ENCODE measurements at places on chromosomes 5 and 9. TPM values are rescaled to one million over a fixed set of nuclear protein-coding genes. Genes with fewer than 3 reads are reported as not detected.

GRCh38 chr9:3040761-3041160 is 196.9 kb upstream of the PUM3 start:
- H3K27ac ChIP-seq = no peak overlapping the region
- H3K27me3 ChIP-seq = no peaks in the 10 kb centered on the region
- H3K36me3 ChIP-seq = no peaks in the 10 kb centered on the region
- H3K4me3 ChIP-seq = no peak overlapping the region

- DNase-seq = no peak
- H3K36me3 ChIP-seq = no peaks in the 10 kb centered on the region
- peaks cover 21% of the 10 kb centered on the region for H3K4me1 ChIP-seq
- H3K4me3 ChIP-seq = no peak overlapping the region
Observed at GRCh38 chr9:292915-293314, 78.2 kb downstream of the DOCK8 start.

DNA sequence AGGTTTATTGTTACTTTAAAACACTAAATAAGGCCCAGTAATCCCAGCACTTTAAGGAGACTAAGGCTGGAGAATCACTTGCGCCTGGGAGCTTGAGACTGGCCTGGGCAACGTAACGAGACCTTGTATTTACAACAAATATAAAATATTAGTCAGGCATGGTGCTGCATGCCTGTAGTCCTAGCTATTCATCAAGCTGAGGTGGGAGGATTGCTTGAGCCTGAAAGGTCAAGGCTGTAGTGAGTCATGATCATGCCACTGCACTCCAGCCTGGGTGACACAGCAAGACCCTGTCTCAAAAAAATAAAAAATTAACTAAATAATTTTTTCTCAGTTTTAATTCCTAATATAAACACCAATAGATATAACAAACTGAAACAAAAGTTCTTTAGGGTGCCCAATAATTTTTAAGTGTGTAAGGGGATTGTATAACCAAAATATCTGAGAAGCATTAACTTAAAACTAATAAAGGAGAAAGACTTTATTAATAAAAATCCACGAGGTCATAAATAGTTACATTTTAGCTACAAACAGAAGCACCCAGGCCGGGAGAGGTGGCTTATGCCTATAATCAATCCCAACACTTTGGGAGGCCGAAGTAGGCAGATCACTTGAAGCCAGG is 32.7 kb downstream of the FAM13B start:
- H3K36me3 ChIP-seq = no peaks in the 10 kb centered on the region
- H3K27ac ChIP-seq = no peak overlapping the region
- H3K4me3 ChIP-seq = no peak overlapping the region
- no peak for DNase-seq

ALDOB gene
- not detected for total RNA-seq

- H3K27ac ChIP-seq = no peak overlapping the region
- no peak overlapping the region for H3K4me3 ChIP-seq
- no peaks in the 10 kb centered on the region for H3K36me3 ChIP-seq
- no peaks in the 10 kb centered on the region for H3K27me3 ChIP-seq
Observed at GRCh38 chr5:89276566-89277305, 393.8 kb upstream of the MEF2C start.

F2RL1 gene
- 50.0 TPM for total RNA-seq

GRCh38 chr5:65014769-65015168 is 246.0 kb downstream of the CWC27 start:
- no peak for DNase-seq
- no peaks in the 10 kb centered on the region for H3K27me3 ChIP-seq
- H3K27ac ChIP-seq = no peak overlapping the region
- no peaks in the 10 kb centered on the region for H3K36me3 ChIP-seq
- H3K4me1 ChIP-seq = no peaks in the 10 kb centered on the region

TAS2R1 gene
- total RNA-seq = 0.82 TPM

SLC25A2 gene
- total RNA-seq = 0.67 TPM

ASPN gene
- not detected for total RNA-seq

- H3K4me1 ChIP-seq = no peaks in the 10 kb centered on the region
- DNase-seq = no peak
- H3K4me3 ChIP-seq = no peak overlapping the region
- H3K27ac ChIP-seq = no peak overlapping the region
- no peaks in the 10 kb centered on the region for H3K27me3 ChIP-seq
- H3K36me3 ChIP-seq = no peaks in the 10 kb centered on the region
Observed at GRCh38 chr5:133403741-133404364, 208.5 kb downstream of the FSTL4 start.

SLC34A3 gene
- total RNA-seq = 0.19 TPM

- H3K36me3 ChIP-seq = no peaks in the 10 kb centered on the region
- H3K4me1 ChIP-seq = no peaks in the 10 kb centered on the region
Observed at GRCh38 chr9:98365781-98366180, 110.3 kb upstream of the TBC1D2 start.

- H3K36me3 ChIP-seq = no peaks in the 10 kb centered on the region
- no peak overlapping the region for H3K4me3 ChIP-seq
- H3K27ac ChIP-seq = no peak overlapping the region
- H3K27me3 ChIP-seq = no peaks in the 10 kb centered on the region
- no peak for DNase-seq
Observed at GRCh38 chr5:64632251-64632650, 58.1 kb upstream of the SHISAL2B start.

GRCh38 chr5:4941957-4942830 is 197.9 kb upstream of the ADAMTS16 start:
- no peaks in the 10 kb centered on the region for H3K27me3 ChIP-seq
- no peaks in the 10 kb centered on the region for H3K4me1 ChIP-seq
- H3K4me3 ChIP-seq = no peak overlapping the region
- H3K36me3 ChIP-seq = no peaks in the 10 kb centered on the region
- no peak overlapping the region for H3K27ac ChIP-seq
